Activated T-cell treated with anti-CD3 and anti-CD28 coated beads for 1 hour (primary cell): ENCODE measurements at places on chromosomes 7 and 10.

GRCh38 chr10:69472544-69472943, 21.3 kb downstream of the TSPAN15 start:
- DNase-seq = no peak

DNA sequence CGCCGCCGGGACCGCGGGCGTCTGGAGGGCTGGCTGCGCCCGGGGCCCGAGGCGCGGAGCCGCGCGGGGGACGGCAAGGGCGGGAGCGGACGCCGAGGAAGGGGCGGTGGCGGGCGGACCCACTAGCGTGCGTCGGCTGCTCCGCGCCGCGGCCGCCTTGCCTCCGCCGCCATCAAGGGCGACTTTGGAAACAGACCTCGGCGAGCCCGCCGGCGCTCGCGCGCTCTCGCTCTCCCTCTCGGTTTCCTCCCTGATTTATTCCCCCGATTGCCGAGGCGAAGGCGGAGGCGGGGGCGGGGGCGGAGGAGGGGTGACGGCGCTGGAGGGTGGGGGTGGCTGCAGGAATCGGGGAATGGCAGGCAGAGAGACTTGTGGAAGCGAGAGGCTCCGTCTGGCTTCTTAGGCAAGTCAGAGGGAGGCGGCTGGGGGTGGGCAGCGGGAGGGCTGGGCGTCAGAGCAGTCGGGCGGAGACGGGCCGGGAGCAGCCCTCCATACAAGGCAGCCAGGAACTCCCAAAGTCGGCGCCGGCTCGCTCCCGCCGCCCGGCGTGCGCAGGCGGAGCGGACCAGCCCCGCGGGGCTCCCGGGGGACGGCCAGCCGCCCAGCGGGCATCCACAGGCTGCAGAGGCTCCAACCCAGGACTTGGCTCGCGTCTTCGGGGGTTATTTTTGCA, at the start of gene CACNA2D1:
CACNA2D1 (minus strand) TSS at position 231 of the 673 bp plus-strand sequence.
- DNase-seq = no peak

DNA sequence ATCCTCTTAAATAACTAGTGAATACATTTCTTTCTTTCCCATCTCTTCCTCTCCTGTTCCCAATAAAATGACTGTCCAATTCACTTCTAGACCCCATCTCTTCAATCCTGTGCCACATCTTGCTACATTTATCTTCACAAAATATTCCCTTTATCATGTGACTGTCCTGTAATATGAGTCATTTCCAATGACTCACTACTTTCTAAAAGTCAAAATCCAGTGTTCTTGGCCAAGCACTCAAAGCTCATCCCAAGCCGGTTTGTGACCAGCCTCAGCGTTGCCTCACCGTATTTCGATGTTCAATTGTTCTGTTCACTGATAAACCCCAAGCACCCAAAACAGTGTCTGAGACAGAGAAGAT, 104.7 kb downstream of the PARD3 start:
- DNase-seq = no peak

GRCh38 chr10:47130491-47130890, 169.5 kb upstream of the GDF10 start:
- no peak for DNase-seq

DNA sequence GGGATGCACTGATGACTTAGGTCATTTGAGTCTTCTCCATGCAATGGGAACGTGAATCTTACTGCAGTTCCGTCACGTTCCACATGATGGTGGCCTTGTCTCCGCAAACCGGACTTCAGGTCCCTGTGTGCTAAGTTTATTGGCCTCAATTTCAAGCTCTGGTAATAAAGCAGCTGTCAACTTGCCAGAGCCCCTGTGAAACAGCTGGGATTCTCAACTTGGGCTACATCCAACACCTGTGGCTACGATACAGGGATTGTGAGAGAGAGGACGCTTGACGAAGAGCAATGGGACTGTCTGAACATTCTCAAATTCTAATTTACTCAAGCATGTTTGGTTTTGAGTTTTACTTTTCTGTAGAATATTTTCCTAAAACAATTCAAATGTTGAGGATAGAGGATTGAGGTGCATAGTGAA, 174.2 kb downstream of the PTN start:
- no peak for DNase-seq
